H1 (cell line): ENCODE measurements at places on chromosomes 2 and 18.

DNA sequence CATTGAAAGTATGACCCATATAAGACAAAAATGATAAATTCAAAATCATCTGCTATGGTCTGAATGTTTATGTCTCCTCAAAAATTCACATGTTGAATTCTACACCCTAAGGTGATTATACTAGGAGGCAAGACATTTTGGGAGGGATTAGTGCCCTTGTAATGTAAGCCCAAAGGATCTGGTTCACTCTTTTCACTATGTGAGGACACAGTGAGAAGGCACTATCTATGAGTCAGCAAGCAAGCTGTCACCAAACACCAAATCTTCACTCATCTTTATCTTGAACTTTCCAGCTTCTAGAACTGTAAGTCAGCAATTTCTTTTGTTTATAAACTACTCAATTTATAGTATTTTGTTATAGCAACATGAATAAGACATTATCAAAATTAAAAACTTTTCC lies 284.7 kb upstream of the ZC3H15 start:
- no peak for DNase-seq

DNA sequence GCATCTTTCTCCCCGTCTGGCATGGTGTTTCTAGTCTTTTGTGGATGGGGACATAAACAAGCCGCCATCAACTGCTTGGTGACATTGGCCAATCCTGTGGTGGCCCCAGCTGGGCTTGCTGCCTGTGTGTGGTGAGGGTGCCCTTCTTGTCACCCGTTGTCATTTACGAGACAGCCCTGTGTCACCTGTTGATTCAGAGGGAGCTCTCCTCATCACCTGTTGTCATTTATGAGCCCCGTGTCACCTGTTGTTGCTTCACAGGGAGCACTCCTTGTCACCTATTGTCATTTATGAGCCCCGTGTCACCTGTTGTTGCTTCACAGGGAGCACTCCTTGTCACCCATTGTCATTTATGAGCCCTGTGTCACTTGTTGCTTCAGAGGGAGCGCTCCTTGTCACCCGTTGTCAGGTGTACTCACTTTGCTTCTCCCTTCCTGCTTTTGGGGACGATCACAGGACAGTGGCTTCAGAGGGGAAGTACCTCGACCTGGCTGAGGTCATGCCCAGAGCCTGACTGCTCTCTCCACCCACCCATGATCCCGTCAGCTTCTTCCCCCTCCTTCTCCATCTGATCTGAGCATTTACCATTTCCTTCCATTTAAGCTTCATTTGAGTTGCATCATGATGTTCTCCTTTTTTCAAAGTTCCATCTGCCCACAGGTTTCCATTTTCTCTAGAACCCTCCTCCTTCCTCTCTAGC lies 29.1 kb downstream of the HPCAL1 start:
- no peak for DNase-seq

DNA sequence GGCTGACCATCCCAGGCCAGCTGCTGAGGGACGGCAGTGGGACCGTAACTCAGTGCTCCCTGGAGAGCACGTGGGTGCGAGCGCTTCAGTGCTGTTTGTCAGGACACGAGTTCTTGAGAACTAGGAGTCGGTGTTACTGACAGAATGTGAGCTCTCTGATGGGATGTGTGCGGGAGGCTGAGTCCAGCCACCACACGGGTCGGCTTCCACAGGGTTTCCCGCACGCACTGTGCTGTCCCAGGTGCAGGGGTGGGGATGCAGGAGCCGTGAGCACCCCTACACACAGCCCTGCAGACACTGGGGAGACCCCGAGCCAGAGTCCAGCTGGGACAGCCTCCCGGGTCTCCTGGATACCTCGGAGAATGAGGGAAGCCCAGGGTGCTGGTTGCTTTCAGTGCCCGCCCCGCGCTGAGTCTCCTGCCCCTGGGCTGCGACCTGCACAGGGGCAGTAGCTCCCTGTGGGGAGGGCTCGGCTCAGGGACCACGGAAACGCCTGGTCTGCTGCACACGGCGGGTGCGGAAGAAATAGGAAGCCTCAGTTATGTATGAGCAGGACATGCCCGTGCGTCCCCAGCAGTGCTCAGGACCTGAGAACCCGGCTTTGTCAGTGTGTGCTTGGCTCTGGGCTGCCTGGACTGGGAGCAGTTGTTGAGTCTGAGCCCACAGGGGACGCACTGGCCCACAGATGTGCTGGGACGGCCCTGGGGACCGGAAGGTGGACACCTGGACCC lies 71.2 kb downstream of the KCNG2 start:
- DNase-seq: no peak

DNA sequence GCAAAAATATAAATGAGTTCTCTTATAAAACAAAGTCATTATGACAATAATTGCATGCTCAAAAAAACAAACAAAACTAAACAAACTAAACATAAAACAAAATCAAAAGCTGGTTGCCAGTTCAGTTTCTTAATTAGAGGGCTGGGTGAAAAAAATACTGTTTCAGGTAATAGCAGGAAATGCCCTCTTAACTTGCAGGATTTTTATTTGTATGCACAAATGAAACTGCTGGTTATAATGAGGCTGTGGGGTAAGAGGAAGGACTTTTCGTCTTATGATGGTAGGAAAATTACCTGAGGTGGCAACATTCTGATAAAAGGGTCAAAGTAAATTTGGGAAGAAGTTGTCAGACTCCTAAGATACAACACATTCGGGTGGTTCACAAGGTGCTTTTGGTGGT lies 21.5 kb upstream of the CDKL4 start:
- no peak for DNase-seq

DNA sequence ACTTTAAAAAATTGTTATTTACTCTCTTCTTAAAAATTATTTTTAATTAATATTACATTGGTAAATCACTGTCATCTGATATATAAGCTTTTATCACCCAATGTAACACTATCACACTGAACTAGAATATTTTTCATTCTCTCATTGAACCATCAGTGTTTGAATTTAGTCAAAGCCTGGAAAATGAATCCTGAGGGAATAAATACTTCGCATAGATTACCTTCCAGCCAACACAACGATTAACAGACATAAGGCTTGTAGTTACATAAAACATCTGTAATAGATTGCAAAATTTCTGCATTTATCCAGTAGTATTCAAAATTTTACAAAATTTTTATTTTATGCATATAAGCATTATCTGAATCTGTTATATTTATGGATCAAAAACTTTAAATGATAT lies 314.9 kb downstream of the ERBB4 start:
- no peak for DNase-seq

GRCh38 chr2:214481204-214481603 lies 70.3 kb downstream of the VWC2L start:
- DNase-seq: no peak

- DNase-seq: no peak
These were observed 8.4 kb upstream of the NMI start for GRCh38 chr2:151297882-151298281.

DNA sequence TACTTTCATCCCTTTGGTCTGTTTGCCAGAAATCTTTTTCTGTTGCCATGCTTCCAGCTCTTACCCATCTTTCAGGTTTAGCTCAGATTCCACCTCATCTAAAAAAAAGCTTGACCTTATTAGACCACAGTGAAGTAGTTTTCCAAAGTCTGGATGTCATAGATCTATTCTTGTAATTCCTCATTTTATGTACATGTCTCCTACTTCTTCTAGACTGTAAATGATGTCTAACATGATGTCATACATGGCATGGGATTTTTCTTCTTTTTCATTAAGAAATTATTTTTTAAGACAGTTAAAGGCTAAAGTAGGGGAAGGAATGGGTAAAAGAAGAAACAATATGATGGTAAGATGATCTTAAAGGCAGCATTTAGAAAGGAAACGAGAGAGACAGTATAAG lies 11.3 kb downstream of the GLS start:
- no peak for DNase-seq

GRCh38 chr2:238595750-238596570 lies 169.2 kb downstream of the ASB1 start:
- no peak for DNase-seq

DNA sequence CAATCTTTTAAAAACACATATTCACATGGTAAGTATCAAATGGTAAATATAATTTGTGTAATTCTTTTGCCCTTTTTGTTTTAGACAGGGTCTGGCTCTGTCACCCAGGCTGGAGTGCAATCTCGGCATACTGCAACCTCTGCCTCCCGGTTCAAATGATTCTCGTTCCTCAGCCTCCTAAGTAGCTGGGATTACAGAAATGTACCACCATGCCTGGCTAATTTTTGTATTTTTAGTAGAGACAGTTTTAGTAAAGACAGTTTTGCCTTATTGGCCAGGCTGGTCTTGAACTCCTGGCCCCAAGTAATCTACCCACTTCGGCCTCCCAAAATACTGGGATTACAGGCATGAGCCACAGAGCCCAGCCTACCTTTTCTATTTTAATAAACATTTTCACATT lies 182.2 kb downstream of the MYCN start:
- DNase-seq: no peak

DNA sequence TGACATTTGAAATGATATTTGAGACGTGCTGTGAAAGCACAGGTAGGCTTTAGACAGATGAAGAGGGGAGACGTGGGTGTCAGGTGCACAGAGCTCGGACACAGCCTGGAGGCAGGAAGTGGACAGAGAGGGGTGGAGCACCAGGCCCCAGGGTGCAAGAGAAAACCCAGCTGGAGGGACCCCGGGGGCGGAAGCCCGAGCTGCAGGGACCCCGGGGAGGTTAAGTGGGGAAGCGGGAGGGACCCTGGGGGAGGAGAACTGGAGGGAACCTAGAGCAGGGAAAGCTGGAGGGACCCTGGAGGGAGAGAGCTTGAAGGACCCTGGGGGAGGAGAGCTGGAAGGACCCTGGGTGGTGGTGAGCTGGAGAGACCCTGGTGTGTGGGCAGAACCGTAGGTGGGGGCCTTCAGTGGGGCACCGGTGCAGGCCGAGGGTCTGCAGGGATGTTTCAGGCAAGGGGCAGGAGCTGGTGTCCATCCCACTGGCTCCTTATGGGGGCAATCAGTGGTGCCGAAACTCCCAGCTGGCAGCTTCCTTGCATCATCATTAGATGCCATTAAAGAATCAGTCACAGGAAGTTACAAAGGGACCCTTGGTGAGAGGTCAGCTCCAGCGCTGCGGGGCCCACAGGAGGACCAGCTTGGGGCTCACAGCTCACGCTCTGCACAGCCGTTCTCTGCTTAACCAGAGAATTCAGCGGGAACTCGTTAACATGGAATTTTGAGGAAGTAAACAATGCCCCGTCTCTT lies 246.6 kb downstream of the EIPR1 start:
- no peak for DNase-seq

GRCh38 chr2:231665245-231666170 lies 42.8 kb upstream of the PTMA start:
- no peak for DNase-seq

- no peak for DNase-seq
These were observed 108.0 kb downstream of the SGPP2 start for GRCh38 chr2:222532315-222532714.

- DNase-seq: no peak
These were observed 5.6 kb upstream of the KCTD1 start for GRCh38 chr18:26553943-26554342.

DNA sequence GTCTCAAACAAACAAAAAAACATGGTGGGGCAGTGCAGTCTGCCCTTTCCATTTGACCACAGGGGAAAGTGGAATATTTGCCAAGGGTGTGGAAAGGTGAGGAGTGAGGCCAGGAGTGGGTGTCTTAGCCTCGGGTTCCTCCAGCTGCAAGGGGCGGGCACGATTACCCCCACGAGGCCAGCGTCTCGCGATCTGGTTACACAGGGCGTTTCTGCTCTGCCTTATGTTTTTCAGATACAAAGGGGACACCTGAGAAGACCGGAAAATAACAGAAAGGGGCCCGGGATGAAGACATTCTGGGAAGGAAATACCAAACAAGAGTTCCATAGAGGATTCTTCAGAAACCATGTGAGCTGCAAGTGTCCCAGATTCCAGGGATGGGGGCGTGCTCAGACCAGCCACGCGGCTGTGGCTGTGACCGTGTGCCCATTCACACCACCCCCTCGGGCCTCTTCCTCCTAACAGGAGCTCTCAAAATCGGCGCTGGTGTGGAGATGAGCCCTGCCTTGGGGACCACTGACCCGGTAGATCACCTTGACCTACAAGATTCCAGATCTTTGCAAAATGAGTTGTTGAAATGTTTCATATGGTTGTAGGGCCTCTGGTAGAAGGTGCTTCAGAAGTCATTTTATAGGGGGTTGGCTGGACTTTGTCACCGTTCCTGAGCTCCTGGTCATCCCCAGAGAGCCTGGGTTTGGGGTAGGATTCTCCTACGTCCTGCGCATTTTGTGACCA lies 34.2 kb downstream of the FAM178B start:
- DNase-seq: no peak

DNA sequence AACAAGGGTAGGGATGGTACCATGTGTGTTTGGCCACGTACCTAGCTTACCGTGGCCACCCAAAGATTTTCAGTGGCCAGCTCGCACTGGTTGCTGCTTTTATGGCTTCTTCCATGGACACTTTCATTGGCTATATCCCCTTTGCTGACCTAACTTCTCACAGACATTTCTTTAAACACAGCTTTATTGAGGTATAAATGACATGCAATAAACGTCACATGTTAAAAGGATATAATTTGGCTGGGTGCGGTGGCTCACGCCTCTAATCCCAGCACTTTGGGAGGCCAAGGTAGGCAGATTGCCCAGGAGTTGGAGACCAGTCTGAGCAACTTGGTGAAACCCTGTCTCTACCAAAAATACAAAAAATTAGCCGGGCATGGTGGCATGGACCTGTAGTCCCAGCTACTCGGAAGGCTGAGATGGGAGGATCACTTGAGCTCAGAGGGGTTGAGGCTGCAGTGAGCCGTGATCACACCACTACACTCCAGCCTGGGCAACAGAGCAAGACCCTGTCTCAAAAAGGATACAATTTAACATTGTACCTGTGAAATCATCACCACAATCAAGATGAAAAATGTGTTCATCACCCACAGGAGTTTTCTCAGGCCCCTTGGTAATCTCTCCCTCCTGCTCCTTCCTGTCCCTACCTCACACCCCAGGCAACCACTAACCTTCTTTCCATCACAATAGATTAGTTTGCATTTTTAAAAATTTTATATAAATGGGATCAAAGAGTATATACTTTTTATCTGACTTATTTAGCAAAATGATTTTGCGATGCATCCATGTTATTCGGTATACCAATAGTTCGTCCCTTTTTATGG lies 127.8 kb upstream of the PPP1CB start:
- DNase-seq: no peak

- no peak for DNase-seq
These were observed 21.7 kb upstream of the ZCCHC2 start for GRCh38 chr18:62500966-62501591.

- DNase-seq: no peak
These were observed 144.0 kb downstream of the TNS1 start for GRCh38 chr2:217858519-217859491.

GRCh38 chr2:16882706-16883105 lies 217.1 kb upstream of the CYRIA start:
- DNase-seq: no peak

- DNase-seq: no peak
These were observed 98.7 kb upstream of the MGAT5 start for GRCh38 chr2:134155134-134155533.

- DNase-seq: no peak
These were observed 95.3 kb downstream of the EIPR1 start for GRCh38 chr2:3282056-3282998.

- no peak for DNase-seq
These were observed 98.3 kb downstream of the DTNA start for GRCh38 chr18:34808389-34808788.
